Central memory CD8-positive, alpha-beta T cell (primary cell): ENCODE measurements at places on chromosomes 4 and X.

- no peak for DNase-seq
These were observed 8.3 kb downstream of the INTS6L start for GRCh38 chrX:135528756-135529155.

- DNase-seq: no peak
These were observed 24.8 kb downstream of the SMIM20 start for GRCh38 chr4:25938787-25939186.

GRCh38 chr4:123455360-123455759 is 58.8 kb downstream of the SPRY1 start:
- DNase-seq: no peak

DNA sequence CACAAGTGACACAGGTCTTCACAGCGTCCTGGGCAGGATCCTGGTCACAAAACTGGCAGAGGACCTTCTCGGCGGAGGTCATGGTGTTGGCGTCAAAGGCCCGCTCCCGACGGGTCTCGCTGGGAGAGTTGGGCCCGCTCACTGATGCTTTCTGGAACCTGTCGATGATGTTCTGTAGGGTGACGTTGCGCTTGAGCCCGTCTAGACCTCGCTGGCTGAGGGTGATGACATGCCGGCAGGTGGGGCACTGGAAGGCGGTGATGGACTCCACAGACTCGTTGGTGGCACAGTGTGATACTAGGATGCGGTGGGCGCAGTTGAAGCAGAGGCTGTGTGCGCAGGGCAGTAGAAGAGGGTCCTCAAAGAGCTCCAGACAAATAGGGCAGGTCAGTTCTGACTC is 53.2 kb downstream of the MID1 start:
- DNase-seq: no peak

DNA sequence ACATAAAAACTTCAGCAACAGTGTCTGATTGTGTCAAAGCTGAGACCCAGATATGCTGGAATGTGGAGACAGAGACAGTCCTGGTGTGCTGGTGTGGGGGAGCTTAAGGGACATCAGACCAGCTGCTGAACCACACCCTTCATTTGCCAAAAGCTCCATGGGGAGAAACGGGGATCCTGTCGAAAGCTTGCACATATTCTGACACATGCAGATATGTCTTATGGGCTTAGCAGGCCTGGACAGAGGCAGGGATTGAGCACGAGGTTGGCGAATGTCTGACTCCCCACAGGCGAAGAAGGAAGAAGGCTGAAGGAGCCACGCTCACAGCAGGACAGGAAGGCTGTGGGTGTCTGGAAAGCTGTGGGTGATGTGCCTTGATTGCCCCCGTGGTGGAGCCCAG is 72.1 kb upstream of the ACSL1 start:
- DNase-seq: no peak

DNA sequence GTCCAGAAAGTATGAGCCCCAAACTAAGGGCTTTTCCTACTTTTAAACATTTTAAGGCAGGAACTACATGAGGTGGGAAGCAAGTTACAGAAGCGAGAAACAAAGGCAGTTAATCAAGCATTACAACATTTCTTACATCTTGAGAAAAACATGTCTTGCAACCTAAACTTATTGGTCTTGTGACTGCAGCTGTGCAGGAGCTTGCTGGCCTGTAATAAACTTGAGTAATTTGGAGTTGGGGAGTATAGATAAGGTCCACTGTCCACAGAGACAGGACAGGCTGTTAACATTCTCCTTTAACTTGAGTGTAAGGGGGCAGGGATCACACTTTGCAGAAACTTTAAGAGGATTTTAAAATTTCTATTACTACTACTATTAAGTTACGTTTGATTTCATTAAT is 2.7 kb upstream of the UGT8 start:
- no peak for DNase-seq

GRCh38 chr4:165462009-165462408 is 83.2 kb downstream of the CPE start:
- no peak for DNase-seq

DNA sequence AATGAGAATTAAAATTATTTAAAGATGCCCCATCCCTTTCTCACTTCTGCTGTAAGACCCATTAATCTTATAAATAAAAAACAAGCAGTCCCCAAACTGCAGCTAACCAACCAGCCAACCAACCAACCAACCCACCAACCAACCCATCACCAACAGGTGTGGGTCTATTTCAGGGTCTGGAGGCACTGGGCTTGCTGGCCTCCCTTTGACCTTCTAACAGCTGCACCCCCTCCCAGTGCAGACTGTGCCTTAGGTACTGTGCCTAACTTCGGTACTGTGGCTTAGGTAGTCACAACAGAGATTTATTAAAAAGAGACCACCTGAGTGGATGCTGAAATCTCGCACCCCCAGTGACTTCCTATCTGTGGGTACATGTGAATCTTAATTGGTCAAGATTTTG is 128.1 kb downstream of the SORBS2 start:
- no peak for DNase-seq

DNA sequence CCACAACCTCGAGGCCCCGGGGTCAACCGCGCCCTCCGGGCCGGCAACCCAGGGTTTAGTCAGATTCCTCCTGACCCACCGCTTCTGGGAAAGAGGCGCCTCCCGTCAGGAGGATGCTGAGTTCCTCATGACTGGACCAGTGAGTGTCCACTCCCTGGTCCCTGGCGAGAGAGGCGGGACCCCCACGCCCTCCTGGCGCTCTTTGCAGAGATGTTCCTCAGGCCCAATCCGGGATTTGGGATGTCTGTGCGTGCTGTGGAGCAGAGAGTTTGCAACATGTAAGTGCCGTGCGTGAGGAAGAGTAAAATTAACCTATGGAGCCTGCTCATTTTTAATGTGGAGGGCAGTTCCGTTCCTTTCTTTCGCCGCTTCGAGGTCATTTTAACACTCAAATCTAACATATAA is 824 bp upstream of the UGDH start:
- DNase-seq: no peak

DNA sequence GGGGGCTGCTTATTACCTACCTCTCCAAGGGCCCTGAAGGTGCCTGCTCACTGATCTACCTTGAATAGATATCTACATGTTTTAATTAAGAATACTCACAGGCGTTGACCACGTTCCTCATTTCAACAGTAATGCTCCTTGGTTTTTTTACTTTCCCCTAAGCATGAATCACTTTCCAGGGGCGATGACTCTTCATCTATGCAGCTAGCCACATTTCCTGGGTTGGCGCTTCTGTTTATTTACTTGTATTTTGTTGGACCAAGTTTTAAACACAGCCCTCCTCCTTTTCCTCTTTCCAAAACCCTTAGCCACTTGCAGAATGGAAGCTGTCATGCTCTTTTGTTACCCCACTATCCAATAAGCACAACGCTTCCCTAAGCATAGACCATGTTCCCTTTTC is 50.8 kb downstream of the CBLL2 start:
- DNase-seq: no peak

DNA sequence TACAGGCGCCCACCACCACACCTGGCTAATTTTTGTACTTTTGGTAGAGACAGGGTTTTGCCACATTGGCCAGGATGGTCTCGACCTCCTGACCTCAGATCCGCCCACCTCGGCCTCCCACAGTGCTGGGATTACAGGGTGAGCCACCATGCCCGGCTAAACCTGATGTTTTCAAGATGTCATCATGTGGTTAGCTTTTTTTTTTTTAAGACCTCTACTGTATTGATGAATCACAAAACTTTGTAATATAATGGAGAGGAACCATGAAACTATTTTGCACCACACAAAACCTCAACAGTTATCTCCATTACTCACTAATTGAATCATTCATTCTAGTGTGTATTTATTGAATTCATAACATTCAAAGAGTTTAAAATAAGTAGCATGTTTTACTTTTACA is 94.7 kb upstream of the NEIL3 start:
- no peak for DNase-seq

DNA sequence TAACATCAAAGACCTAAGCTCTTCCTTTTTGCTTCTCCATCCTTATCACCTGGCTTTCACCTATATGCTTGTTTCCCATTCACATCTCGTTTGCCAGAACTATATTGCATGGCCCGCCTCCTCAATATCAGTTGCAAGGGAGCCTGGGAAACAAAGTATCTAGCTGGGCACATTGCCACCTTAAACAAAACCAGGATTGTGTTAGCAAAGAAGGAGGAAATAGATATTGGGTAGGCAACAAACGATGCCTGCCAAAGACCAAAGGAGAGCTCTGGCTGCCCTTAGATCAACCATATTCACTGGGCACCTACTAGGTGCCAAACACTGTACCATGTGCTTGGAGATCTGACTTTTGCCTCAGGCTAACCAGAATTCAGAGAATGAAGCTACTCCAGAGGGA is 107.5 kb downstream of the GRIA3 start:
- DNase-seq: no peak
